Pancreas (tissue), 10 donors: ENCODE measurements at places on chromosomes 11 and 22. TPM values are rescaled to one million over a fixed set of nuclear protein-coding genes. Genes with fewer than 3 reads are reported as not detected.
A peak's percentile ranks its signal among the peaks of the same experiment; 100 is the strongest.

DNA sequence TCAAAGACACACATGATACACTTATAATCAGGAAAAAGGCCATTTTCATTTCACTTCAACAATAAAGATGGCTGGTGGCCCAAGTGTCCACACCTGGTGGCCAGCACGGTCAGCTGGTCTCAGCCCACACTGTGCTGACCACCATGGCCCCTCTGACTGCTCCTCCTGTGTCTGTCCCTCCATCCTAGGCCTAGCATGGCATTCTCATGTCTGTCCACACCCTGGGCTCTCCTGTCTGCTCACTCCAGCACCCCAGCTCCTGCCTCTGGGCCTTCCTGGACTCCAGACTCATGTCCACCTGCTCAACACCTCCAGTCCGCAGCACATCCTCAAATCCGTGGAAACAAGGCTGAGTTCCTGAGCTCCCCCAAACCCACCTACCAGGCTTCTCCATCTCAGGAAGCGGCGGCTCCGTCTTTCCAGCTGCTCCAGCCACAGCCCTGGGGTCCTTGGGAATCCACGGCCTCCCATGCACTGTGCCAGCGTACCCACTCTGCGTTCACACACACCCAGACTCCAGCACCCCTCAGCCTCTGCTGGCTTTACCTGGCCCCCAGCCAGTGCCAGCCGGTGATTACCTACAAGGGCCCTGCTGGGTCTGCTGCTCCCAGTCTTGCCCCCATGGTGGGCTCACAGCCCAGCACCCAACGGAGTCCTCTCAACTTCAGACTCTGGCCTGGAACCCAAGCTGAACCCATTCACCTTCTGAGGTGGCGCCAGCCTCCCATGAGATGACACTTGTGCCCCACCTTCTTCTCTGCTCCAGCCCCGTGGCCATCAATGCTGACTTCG, 13.9 kb downstream of the SIRT3 start:
- H3K27me3 ChIP-seq: no peaks in the 10 kb centered on the region
- no peaks in the 10 kb centered on the region for H3K4me1 ChIP-seq
- H3K27ac ChIP-seq: no peak overlapping the region
- no peaks in the 10 kb centered on the region for H3K36me3 ChIP-seq
- no peak overlapping the region for H3K4me3 ChIP-seq

FXYD6 gene
- total RNA-seq: 8.2 TPM

GRCh38 chr22:20433686-20434241, 3.9 kb downstream of the SCARF2 start:
- H3K36me3 ChIP-seq: no peaks in the 10 kb centered on the region
- H3K4me3 ChIP-seq: no peak overlapping the region
- H3K4me1 ChIP-seq: peaks cover 16% of the 10 kb centered on the region
- DNase-seq: no peak
- no peaks in the 10 kb centered on the region for H3K27me3 ChIP-seq

BDNF gene
- total RNA-seq: 0.06 TPM

- no peaks in the 10 kb centered on the region for H3K4me1 ChIP-seq
- peaks cover 68% of the 10 kb centered on the region for H3K36me3 ChIP-seq
- H3K27ac ChIP-seq: no peak overlapping the region
- no peak for DNase-seq
- H3K27me3 ChIP-seq: no peaks in the 10 kb centered on the region
- no peak overlapping the region for H3K4me3 ChIP-seq
Measured at GRCh38 chr22:50280022-50280707, 10.0 kb upstream of the MAPK11 start.

- no peak for DNase-seq
- H3K4me3 ChIP-seq: no peak overlapping the region
- peaks cover 9% of the 10 kb centered on the region for H3K4me1 ChIP-seq
- H3K36me3 ChIP-seq: no peaks in the 10 kb centered on the region
- H3K27ac ChIP-seq: no peak overlapping the region
Measured at GRCh38 chr11:77400775-77401449, 73.0 kb downstream of the PAK1 start.

DNA sequence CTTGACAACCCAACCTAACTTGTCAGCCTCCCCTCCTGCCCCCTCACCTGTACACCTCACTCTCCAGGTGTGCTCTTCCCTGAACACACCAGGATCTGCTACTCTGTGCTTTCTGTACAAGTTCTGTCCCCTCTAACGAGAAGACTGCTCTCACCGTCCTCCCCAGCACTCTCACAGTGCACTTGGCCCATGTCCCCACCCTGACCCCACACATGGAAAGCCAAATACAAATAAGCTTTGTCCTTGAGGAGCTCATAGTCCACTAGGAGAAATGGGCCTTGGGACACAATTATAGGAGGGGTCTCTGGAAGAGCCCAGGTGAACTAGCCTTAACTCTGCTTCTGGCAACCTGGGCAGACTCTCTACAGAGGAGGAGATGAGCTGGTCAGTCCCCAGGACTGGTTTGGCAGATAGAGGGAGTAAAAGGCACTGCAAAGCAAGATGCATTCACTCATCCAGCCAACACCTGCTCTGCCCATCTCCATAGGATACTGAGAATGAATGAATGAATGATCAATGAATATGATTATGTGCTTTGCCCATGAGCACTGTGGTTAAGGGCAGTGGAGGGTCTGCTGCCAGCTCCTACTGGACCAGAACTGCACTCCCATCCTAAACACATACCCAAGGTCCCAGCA, 9.9 kb downstream of the NIPSNAP1 start:
- peaks cover 17% of the 10 kb centered on the region for H3K36me3 ChIP-seq
- no peak overlapping the region for H3K4me3 ChIP-seq
- H3K27ac ChIP-seq: no peak overlapping the region
- no peak for DNase-seq

DNA sequence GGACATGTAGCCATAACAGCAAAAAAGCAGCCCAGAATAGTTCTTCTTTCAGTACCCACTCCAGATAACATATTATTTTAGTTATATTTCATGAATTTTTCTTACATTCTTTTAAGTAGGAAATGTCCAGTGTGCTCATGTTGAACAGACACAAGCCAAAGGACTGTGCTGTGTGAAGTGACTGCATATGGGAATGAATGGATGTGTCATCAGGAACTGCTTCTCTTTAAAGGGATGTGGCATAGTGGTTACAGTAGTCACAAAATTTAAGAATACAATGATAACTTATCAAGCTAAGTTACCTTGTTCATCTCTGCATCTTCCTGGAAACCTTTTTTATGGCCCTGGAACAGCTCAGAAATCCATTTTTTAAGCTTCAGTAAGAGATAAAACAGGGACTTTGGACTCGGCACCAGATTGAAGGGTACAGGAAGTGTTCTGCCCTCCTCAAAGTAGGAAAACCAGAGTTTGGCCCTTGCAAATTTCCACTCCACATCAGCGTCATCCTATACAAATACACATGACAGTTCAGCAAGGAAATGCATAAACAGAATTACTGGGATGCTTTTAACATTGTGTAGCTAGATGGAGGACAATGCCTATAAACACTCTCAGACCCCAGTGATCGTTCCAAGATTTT, 112.8 kb downstream of the TRPC6 start:
- no peak for DNase-seq
- H3K36me3 ChIP-seq: no peaks in the 10 kb centered on the region
- H3K4me1 ChIP-seq: no peaks in the 10 kb centered on the region
- no peaks in the 10 kb centered on the region for H3K27me3 ChIP-seq

DNA sequence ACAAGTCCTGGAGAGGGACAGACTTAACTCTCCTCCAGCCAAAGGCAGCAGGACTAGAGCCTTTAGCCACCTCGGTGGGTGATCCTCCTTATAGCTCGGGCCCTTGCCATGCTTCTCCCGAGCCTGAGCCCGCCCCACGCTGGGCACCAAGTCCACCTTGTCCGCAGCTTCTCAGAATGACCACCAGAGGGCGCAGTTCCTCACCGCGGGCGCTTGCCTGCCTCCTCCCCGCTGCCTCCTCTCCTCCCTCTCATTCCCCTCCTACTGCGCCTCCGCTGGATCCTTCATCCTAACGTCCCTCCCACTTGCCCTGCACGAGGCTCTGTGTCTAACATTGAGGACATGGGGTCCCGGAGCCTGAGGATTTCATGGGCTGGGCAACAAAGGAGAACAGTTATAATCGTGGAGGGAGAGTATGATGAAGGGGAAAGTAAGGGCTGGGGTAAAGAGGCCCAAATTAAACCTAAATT, 11.3 kb upstream of the MOGAT2 start:
- no peaks in the 10 kb centered on the region for H3K27me3 ChIP-seq
- no peak overlapping the region for H3K4me3 ChIP-seq
- peak; percentile 77 for DNase-seq

DNA sequence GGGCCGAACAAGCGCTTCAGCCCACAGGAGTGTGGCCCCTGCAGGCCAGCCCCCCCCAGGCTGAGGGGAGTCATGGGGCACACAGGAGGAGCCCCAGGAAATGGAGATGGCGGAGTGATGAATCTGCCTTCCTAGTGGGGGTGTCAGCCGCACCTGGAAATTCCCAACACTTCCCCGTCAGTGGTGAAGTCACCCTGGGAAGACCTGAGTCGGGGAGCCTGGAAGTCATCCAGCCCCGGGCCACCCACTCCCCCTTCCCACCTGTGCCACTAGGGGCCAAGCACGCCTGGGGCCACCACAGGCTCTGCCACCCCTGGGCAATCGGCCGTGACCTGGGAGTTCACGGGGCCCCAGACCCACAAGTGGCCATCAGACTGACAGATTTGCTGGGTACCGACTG, 12.6 kb downstream of the WNT7B start:
- DNase-seq: no peak
- no peaks in the 10 kb centered on the region for H3K4me1 ChIP-seq
- H3K36me3 ChIP-seq: no peaks in the 10 kb centered on the region
- H3K27ac ChIP-seq: no peak overlapping the region
- no peaks in the 10 kb centered on the region for H3K27me3 ChIP-seq
- no peak overlapping the region for H3K4me3 ChIP-seq

GRCh38 chr22:31029276-31029675, 51.8 kb upstream of the SMTN start:
- no peaks in the 10 kb centered on the region for H3K4me1 ChIP-seq
- H3K4me3 ChIP-seq: no peak overlapping the region
- no peak overlapping the region for H3K27ac ChIP-seq
- DNase-seq: no peak

DNA sequence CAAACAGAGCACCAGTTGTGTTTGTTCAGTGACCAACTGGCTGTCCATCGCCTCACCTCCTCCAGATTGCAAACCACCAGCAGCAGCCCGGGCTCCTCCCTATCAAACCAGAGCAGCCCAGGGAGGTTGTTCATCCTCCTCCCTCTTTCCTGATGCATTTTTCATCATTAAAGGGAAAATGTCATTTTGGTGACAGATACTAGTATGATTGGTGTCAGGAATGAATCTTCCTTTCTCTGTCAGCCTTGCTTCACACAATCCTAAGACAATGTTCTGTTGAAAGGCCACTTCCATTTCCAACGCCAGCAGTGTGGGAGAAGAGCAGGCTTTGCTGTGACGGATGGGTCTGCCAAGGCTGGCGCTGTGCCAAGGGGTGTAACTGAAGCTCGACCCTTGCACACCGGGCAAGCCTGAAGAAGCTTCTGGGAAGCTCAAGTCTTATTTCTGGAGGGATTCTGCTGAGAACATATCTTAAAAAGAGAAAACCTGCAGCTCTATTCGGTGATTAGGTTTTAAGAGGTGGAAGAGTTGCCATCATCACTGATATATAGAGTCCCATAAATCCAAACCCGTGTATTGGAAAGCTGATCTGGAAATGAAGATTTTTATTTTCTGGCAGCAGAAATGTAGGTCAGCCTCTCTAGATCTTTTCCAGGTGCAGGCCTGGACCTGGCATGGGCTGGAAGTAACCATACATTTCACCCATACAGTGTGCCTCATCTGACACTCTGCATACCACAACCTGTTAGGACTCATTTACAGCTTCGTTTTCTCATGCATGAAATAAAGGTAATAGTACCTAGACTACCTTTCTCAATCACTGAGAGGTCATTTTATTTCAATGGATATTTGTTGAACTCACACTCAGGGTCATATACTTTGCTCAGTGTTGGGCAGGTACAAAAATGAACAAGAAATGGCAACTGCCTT, 524.5 kb downstream of the NTM start:
- DNase-seq: no peak
- no peak overlapping the region for H3K4me3 ChIP-seq
- no peaks in the 10 kb centered on the region for H3K4me1 ChIP-seq
- H3K27ac ChIP-seq: no peak overlapping the region
- H3K27me3 ChIP-seq: peaks cover 6% of the 10 kb centered on the region

BRSK2 gene
- 77.0 TPM for total RNA-seq

DNA sequence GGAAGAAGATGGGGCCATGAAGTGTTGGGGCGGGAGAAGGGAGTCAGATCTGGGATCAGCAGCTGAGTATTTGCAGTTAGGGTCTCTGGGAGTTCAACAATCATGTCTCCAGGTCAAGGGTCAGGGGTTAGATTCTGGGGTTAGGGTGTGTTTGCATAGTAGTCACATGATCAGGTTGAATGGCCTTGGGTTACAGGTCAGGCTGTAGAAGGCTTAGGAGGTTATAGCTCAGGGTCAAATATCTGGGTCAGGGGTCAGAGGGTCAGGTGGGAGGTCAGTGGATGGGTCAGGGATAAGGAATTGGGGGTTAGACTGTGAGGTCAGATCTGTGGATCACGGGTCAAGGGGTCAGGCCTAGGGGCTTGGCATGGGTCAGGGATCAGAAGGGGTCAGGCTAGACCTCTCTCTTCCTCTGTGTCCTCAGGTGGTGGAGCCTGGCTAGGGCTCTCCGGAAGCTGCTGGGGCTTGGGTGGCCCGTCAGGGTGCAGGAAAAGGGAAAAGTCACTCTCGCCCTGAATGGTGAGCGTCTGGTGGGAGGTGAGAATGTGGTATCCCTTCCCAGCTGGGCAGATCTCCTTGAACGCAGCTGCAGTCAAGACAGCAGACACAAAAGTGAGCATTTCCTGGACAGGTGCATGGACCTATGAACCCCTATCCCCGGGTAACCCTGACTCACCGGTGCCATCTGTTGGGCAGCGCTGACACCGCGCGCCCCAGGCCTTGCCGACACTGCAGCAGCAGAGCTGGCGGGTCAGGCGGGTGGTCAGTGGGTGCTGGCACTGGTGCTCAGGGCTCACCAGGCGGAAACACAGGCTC, 6.4 kb downstream of the LTBP3 start:
- H3K4me3 ChIP-seq: no peak overlapping the region
- H3K27ac ChIP-seq: peak overlapping the region; percentile 66
- H3K27me3 ChIP-seq: no peaks in the 10 kb centered on the region
- peak; percentile 90 for DNase-seq
- H3K4me1 ChIP-seq: peaks cover 3% of the 10 kb centered on the region
- no peaks in the 10 kb centered on the region for H3K36me3 ChIP-seq

GRCh38 chr22:35622191-35622913, 5.2 kb upstream of the MB start:
- no peak overlapping the region for H3K27ac ChIP-seq
- H3K36me3 ChIP-seq: no peaks in the 10 kb centered on the region
- no peaks in the 10 kb centered on the region for H3K27me3 ChIP-seq

CAVIN3 gene
- 9.7 TPM for total RNA-seq

DNA sequence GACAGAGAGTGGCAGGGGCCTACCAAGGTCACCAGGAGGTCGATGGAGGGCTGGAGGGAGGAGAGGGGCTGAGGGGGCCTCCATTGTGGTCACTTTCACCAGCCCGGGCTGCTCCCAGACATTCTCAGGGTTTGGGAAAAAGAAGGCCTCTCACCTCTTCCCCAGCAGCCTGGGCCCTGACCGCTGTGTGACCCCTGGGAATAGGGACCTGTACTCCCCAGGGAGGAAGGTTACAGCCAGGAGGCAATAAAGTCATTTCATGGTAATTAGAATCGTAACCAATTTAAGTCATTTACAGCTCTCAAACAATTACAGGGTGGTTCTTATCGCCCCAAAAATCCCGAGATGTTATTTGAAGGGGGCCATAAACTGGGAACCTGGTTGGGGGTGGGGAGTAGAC, 37.8 kb downstream of the ISX start:
- no peak overlapping the region for H3K4me3 ChIP-seq
- no peak overlapping the region for H3K27ac ChIP-seq
- no peaks in the 10 kb centered on the region for H3K4me1 ChIP-seq
- H3K36me3 ChIP-seq: no peaks in the 10 kb centered on the region
- no peaks in the 10 kb centered on the region for H3K27me3 ChIP-seq

MMP27 gene
- not detected for total RNA-seq

EHBP1L1 gene
- total RNA-seq: 8.7 TPM
